ENCODE measurements at places on chromosomes 5 and 9. TPM values are rescaled to one million over a fixed set of nuclear protein-coding genes. Genes with fewer than 3 reads are reported as not detected.

- DNase-seq, result no peak
These were observed 155.8 kb downstream of the MYO10 start for GRCh38 chr5:16780325-16780724.

- no peak for DNase-seq
These were observed 4.0 kb upstream of the PLAC8L1 start for GRCh38 chr5:146109379-146109778.

- no peak for DNase-seq
These were observed 390.3 kb downstream of the CAAP1 start for GRCh38 chr9:26502311-26502710.

DNA sequence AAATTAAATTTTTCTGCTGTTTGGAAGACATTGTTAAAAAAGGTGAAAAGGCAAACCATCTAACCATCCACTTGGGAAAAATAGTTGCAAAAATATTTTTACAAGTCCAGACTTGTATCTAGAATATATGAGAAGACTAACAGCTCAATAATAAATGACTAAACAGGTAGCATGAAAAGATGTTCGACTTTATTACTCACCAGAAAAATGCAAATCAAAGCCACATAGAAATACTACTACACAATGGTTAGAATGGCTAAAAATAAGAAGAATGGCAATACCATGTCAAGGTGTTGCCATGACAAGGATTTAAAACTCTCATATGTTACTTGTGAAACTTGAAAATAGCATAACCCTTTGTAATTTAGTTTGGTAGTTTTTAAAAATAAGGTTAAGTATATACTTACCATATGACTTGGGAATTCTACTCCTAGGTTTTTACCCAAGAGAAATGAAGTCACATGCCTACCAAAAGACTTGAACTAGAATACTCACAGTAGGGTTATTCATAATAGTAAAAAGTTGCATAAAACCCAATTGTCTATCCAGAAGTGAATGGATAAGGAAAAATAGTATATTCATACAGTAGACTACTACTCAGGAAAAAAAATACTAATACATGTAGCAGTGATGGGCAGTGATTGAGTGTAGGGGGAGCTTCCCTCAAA lies 93.8 kb downstream of the VPS13A start:
- DNase-seq, result no peak

- peak; percentile 23 for DNase-seq
These were observed 289.4 kb upstream of the DAB2 start for GRCh38 chr5:39714036-39714698.

DNA sequence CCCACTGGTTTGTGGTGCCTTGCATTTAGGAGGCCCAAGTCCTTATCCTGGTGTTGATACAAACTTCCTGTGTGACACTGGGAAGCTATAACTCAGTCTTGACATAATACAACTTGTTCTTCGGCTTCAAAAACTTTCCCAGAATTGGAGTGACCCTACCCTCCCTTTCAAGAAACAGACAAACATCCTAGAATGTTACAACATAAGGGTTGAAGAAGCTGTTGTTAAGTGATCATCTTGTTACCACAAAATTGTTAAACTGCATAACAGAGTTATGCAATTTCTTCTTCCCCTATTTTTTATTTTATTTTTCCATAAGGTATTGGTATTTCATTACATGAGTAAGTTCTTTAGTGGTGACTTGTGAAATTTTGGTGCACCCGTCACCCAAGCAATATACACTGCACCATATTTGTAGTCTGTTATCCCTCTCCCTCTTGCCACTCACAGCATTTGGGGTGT lies 21.3 kb downstream of the TLR4 start:
- DNase-seq, result no peak

DNA sequence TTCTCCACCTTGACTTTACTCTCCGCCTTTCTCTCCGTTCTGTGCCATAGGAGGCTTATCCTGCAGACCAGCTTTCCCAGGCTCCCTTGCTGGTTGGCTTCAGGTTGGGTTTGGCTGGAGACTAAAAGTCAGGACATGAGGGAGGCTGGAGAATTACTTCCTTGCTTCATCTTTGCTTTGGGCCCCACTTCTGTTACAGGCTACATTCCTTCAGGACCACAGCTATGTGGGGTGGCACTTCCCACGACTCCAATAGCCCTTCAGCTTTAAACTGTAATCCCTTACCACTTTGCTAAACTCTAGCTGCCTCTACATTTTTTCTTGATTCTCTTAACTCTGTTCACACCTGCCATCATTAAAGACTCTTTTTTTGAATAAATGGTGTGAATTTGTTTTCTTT lies 186.7 kb upstream of the NR4A3 start:
- DNase-seq, result no peak

- DNase-seq, result no peak
These were observed 5.4 kb downstream of the ELL2 start for GRCh38 chr5:95956021-95956899.

DNA sequence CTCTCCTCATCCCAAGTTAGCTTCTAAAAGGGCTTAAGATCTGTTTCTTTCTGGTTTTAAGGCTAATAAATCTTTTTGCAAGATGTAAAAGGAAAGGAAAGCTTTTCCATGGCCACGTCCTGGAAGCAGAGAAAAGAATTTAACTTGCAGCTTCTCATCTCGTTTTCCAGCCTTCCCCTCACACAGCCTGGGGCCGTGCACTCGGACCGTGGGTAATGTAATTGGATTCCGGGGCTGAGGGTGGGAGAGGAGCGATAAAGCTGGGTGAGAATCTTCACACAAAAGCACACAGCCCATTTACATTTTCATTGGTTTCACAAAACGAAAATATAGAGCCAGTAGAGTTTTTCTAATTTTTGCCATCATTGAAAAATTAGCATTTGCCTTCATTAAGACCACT lies 91.2 kb downstream of the IRX2 start:
- no peak for DNase-seq

DNA sequence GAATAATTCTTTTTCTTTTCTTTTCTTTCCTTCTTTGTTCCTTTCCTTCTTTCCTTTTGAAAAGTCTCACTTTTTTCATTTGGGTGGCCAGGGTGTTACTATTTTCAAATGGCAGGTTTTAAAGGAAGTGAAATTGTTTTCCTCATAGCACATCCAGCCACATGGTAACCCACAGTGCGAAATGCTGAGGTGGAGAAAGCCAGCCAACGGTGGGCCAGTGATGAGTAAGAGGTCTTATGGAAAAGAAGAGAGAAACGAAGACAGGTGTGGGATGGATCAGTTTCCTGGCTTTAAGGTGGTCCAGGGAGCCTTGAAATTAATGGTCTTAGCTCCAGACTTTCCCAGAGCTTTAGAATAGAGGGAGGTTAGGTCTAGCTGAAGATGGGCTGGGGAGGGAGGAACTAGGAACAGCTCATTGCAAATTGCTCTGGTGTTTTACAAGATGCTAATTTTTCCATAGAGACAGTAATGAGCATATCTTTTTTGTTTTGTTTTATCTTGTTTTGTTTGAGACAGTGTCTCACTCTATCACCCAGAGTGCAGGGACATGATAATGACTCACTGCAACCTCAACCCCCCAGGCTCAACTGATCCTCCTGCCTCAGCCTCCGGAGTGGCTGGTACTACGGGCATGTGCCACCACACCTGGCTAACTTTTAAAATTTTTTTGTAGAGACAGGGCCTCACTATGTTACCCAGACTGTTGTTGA lies 17.8 kb downstream of the ITK start:
- no peak for DNase-seq

DNA sequence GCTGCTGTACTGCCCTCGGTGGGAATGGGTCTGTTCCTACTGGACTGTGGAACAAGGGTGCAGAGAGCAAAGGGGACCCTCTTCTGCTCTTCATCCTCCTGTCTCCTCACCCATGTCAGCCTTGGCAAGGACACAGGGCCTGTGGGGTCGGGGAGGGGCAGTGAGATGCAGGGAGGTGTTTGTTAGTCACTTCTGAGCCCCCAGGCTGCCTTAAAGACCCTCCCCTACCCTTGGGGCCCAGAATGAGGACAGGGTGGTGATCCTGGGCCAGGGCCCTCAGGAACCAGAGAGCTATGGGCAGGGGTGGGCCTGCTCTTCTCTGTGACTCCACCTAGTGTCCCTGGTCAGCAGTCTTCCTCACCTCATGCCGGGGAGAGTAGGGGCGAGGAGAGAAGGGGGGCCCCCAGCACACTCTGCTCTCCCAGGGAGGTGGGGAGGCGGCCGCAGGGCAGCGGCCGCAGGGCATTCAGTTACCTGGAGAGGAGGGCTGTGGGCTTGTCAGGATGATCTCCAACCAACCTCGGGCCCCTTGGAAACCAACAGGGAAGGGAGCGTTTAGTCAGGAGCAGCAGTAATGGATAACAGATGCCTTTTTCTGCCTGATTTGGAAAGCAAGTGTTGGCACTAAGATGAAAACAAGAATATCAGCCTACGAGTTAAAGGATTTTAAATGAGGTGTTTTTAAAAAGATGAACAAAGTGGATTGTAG lies 62.0 kb upstream of the GARNL3 start:
- DNase-seq, result no peak

The AK8 gene
- total RNA-seq, result 0.14 TPM

The ENTPD2 gene
- not detected for total RNA-seq

The GPR150 gene
- not detected for total RNA-seq

The ADRB2 gene
- total RNA-seq, result 2.6 TPM

Measured in epithelial cell of proximal tubule (primary cell).